ENCODE measurements at places on chromosomes 5 and 9.

- no peak for DNase-seq
These were observed 12.1 kb upstream of the IQGAP2 start for GRCh38 chr5:76391014-76391413.

- no peak for DNase-seq
These were observed 9.9 kb downstream of the HSPA9 start for GRCh38 chr5:138565100-138565821.

- no peak for DNase-seq
These were observed 2.5 kb upstream of the RHOBTB3 start for GRCh38 chr5:95728494-95729114.

DNA sequence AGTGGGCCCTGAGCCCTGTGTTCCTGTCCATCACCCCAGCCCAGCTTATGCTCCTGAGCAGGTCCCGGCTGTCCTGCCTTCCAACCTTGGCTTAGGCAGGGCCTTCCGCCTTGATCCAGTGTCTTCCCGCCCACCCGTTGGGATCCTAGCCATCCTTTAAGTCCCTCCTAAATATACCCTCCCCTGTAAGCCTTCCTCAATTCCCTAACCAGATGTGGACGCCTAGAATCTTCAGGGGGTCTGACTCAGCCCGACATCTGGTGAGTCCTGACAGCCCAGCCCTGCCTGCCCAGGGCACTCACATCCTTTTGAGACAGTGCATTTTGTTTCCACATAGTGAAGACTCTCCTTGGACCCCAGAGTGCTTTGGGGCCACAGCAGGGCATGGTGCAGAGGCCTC, 23.7 kb downstream of the SLC6A7 start:
- DNase-seq: no peak

DNA sequence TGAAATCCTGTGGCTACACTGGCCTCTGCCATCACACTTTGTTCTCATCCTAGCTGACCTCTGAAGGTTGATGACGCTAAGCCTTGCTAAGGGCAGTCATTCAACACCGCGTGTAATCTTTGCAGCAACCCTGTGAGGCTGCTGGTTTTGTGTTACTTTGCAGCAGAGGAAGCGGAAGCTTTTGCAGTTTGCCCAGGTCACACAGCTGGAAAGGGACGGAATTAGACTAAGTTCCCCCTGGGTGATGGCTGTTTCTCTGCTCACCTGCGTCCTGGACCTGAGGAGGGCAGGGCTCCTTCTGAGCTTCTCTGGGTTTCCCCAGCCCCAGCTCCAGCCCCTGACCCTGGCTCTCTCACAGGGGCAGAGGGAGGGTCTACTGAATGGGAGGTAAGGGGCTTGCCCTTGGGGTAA, 7.3 kb upstream of the SLC25A51 start:
- no peak for DNase-seq

DNA sequence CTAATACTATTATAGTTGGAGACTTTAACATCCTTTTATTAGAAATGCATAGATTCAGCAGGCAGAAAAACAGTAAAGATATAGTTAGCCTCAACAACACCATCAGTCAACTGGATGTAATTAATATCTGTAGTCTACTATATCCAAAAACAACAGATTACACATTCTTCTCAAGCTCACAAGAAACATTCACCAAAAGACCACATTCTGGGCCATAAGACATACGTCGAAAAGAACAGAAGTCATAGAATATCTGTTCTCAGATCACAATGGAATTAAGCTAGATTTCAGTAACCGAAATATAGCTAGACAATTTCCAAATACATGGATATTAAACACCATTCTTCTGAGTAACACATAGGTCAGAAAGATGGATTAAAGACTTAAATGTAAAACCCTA, 336.6 kb upstream of the RPS23 start:
- no peak for DNase-seq

DNA sequence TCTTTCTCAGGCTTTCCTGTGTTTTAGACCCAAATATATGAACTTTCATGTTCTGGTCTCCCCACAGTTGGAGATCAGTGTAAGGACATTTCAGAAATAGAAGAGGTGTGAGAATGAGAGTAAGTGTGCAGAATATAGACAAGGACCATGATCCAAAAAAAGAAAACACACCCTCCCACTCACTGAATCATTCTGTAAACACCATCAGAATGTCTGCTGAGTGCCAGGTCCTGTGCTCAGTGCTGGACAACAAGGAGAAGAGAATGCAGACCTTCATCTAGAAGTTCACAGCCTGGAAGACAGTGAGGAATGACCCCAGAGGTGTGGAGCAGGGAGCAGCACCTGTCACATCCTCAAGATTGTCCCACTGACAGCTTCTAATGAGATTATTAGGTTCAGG, 19.1 kb upstream of the SH3RF2 start:
- no peak for DNase-seq

DNA sequence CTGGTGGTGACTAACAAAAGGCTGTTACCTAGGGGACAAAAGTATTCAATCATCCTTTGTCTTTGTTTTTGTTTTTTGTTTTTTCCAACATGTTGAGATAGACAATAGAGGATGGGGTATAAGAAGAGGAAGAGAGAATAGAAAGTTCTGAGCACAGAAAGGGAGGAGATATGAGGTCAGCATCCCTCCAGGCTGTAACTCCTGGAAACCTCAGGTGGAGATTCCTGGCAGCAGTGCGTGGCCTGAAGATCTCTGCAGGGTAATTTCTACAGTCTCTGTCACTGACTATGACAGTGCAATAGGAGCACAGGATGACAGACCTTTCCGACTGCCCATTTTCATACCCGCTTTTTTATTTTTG, 112.1 kb downstream of the ADRB2 start:
- DNase-seq: no peak

- DNase-seq: no peak
These were observed 159.8 kb downstream of the FBN2 start for GRCh38 chr5:128378196-128378595.

GRCh38 chr9:70881333-70881732, 240.1 kb downstream of the TRPM3 start:
- peak; percentile 8 for DNase-seq

DNA sequence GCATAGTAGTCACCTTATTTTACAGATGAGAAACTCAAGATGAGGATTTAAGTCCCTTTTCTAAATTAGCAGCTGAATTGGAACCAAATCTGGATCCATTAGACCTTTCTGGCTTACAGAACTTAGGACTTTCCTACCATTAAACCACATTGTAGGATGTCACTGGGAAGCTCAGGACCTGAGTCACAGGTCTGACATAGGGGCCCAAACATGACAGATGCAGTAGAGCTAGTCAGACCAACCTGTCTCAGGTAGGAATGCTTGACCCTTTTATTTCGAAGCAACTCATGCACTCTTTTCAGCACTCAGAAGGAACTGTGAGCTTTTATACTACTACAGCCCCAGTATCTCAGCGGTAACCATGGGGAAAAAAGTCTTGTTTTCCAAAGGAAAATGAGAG, 2.6 kb downstream of the RAB24 start:
- DNase-seq: no peak

DNA sequence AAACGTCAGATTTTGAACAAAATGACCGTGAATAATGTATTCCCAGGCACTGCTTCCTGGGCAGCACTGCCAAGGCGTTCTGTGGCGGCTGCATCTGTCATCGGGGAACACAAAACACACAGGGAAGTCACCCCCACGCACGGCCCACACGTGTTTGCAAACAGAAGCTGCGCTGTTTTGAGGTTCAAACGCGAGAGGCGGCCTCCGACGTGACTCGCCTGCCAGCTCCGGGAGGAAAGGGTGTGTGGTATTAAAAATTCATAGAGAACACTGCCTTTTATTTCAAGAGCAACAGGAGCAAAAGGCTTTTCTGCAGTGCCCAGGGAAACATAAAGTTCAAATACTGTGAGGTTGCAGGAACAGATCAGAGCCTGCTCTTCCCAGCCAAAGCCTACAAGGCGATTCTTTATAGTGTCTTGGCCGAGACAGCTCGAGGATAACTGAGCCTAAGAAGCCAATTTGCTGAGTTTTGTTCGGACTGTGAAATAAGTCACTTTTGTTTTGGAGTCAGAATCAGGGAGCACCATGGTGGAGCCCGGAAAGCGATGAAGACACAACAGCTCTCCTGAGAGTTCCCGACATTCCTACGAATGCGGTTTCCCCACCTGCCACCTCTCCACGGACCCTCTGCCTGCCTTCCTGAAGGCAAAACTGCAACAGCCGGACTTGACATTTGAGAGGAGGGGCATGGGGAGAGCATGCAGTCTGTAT, 115.3 kb upstream of the IRX2 start:
- DNase-seq: no peak

DNA sequence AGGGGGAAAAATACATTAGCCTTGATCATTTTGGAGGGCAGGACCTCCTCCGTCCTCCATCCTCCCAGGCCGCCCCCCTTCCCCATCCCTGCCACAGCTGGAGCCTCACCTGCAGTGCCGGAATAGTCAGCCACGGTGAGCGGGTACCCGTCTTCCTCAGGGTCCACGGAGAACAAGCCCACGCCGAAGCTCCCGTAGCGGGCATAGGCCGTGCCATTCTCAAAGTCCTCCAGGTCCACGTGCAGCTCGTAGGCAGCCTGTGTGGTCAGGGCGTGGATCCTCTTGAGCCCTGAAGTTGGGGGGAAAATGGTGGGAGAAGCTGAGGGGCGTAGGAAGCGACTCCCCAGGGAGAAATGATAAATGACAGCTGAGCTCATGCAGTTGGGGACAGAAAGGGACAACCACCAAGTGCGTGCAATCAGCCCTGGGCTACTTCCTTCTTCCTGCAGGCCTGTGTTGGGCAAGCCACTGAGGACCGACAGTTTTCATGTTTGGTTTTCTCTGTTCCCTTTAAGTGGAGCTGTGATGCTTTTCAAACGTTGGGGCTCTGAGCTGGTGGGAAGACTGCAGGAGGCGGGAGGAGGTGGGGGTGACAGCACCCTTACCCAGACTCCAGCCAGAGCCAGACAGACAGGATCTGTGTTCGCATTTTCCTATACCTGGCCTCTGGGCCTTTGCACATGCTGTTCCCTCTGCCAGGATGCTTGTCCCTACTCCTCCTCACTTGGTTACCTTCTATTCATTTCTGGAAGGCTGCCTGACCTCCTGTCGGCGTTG, 8.7 kb upstream of the QRFP start:
- DNase-seq: no peak

- DNase-seq: peak; percentile 20
These were observed 124.3 kb downstream of the RASEF start for GRCh38 chr9:82938426-82939218.

GRCh38 chr9:119526698-119527097, 157.5 kb upstream of the BRINP1 start:
- DNase-seq: peak; percentile 48

- DNase-seq: no peak
These were observed 4.2 kb downstream of the MTAP start for GRCh38 chr9:21806644-21807043.

GRCh38 chr9:16386007-16386826, 484.3 kb downstream of the BNC2 start:
- DNase-seq: no peak

DNA sequence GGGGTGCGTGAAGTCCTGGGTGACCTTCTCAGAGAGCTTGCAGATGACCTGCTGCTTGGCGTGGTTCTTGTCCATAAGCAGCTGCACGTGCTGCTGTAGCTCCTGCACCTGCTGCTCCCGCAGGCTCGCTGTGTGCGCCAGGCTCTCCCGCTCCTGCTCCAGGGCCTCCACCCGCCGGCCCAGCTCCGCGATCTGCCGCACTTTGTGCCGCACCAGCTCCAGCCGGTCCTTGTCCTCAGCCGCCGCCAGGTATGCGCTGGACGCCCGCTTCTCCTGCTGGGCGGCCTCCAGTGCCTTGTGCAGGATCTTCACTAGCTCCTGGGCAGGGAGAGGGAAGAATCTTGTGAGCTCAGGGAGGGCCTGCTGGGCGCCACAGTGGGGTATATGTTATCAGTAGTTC, 28.5 kb upstream of the CORO2A start:
- DNase-seq: no peak

DNA sequence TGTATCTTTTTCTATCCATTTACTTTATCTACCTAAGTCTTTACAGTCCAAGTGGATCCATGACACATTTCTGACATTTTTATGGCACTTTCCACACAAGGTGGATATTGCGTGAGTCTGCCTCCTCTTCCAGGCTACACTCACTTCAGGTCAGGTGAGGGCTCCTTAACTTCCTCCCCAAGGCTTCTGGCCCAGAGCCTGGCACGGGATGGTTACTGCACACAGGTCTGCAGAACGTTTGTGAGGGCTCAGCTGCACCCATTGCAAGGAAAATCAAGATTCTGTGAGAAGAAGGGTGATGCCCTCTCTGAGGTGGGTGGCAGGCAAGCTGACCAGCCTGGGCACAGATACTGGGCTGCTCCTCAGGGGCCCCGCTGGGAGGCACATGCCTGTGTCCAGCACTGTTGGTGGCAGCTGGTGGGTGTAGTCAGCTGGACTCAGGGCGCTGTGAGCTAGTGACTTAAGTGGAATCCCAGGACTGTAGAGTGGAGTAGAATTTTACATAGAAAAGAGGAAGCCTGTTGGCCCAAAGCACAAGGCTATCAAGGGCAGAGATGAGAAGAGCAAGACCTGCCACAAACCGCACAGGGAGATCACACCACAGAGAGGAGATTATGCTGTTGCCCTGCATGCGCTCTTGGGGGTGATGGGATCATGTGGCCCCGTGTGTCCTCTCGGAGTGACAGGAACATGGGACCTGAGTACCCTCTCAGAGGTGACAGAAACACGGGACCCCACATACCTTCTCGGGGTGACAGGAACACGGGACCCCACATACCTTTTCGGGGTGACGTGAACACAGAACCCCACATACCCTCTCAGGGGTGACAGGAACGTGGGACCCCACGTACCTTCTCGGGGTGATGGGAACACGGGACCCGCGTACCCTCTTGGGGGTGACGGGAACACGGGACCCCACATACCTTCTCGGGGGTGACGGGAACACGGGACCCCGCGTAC, 21.3 kb downstream of the AHRR start:
- no peak for DNase-seq

GRCh38 chr5:80864706-80865435, 95.3 kb upstream of the RASGRF2 start:
- DNase-seq: no peak

GRCh38 chr9:95726756-95727155, 148.7 kb upstream of the ERCC6L2 start:
- DNase-seq: peak; percentile 27

- no peak for DNase-seq
These were observed 12.8 kb downstream of the SMIM23 start for GRCh38 chr5:171798418-171798817.

GRCh38 chr5:159471904-159472303, 141.6 kb upstream of the IL12B start:
- DNase-seq: no peak

DNA sequence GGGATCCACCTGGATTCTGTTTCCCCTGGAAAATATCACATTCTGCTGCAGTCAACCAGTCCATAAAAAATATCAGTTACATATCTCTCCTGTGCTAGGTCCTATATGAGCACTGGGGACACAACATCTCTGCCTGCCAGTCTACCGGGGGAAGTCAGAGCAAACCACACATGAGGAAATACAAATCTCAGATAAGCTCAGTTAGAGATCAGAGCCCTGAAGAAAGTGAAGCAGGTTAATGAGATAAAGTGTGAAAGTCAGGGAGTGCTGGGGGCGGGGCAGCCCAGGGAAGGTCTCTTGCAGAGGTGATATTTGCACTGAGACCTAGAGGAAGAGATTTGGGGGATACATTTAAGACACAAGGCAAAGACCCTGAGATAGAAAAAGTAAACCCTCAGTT, 67.8 kb upstream of the SLC1A1 start:
- no peak for DNase-seq

- DNase-seq: no peak
These were observed 116.0 kb downstream of the ARHGAP26 start for GRCh38 chr5:142886211-142886610.

GRCh38 chr9:129923589-129923988, 88.3 kb downstream of the USP20 start:
- no peak for DNase-seq

- DNase-seq: no peak
These were observed 6.2 kb downstream of the TGFBI start for GRCh38 chr5:136034984-136035383.

GRCh38 chr5:2464141-2464540, 287.3 kb downstream of the IRX2 start:
- DNase-seq: no peak

Measured in NCI-H1105 treated with DMSO at 0.1 percent for 48 hours (cell line).